Activated CD4-positive, alpha-beta T cell treated with anti-CD3 and anti-CD28 coated beads for 24 hours (primary cell): ENCODE measurements at places on chromosomes 1 and 21.

- no peak for DNase-seq
Measured at GRCh38 chr1:44640200-44640853, 34.0 kb downstream of the TMEM53 start.

- DNase-seq, result no peak
Measured at GRCh38 chr1:59230622-59231021, 66.3 kb upstream of the FGGY start.

- no peak for DNase-seq
Measured at GRCh38 chr1:198498881-198499280, 41.6 kb downstream of the ATP6V1G3 start.

- DNase-seq, result no peak
Measured at GRCh38 chr21:45875416-45875760, 106.2 kb upstream of the COL6A1 start.

DNA sequence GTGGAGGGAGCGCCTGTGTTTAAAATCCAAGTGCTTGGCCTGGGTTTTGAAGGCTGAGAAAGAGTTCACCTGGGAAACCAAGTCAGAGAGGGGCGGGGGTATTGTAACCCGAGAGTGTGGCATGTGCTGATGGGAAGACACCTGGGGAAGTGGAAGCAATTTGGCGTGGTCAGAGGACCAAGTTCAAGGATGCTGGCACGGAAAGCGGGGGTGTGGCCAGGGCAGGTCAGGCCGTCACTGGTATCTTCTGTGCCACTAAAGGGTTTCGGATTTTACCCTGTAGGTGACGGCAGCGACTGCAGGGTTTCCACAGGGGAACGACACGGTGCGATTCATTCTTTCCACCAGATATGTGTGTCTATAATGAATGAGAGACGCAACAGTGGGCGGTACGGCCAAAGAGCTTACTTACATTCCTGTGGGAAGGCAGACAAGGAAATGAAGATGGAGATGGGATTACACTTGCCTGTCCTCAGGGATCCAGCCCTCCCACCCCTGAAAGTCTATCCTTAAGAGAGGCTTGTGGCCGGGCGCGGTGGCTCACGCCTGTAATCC lies 31.3 kb downstream of the CA6 start:
- no peak for DNase-seq

DNA sequence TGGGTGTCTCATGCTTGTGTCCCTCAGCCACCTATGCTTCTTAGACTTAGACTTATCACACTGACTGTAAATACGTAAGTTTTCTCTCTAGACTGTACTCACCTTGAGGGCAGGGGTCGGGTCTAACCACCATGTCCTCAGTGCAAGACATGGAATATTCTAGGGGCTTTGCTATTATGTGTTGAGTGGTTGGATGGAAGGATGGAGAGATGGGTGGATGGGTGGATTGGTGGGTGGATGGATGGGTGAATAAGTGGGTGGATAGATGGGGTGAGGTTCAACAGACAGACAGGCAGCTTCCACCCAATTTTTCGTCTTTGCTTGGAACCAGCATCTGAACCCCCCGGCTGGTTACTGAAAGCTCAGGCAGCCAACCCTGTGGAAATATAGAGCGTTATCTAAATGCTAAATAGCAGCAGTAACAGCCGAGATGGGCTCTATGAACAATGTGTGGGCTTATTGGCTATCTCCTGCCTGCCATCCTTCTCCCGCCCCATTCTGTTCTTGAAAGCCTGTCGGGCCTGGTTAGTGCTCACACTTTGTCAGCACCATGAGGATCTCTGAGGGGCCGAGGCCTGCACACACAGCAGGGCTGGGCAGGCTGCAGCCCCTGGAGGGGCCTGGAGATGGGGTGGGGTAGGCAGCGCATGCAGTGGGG lies 130.7 kb downstream of the ACTL8 start:
- DNase-seq, result no peak

- DNase-seq, result no peak
Measured at GRCh38 chr21:15141261-15141970, 76.6 kb upstream of the NRIP1 start.

DNA sequence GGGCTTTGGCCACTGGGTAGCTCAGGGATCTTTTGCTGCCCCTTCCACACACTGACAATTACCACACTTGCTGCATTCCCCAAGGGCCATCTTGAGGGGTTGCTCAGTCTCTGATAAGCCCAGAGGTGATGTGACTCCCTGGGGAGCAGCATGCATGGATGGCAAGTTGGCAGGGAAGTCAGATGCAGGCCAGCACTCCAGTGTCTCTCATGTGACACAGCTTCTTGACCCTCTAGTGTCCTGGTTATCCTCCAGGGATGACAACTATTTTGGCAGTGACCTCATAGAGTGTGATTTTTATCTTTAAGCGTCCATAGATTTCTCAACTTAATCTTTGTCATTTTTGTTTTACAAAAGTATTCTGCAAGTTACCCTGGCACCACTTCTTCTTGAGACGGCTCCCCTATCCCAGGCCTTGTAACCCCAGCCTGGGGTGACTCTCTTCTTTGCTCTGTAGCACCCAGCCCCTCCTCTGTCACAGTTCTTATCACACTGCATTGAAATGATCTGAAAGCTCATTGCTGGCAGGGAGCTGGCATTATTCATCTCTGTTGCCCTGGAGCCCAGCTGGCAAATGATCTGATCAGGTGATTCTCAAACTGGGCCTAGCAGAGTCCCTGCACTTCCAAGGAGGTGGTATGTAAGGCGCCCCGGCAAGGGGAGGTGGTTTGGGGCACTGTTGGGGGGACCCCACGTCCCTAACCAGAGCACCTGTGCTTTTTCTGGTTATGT lies 72.6 kb downstream of the TENT5C start:
- DNase-seq, result no peak

- no peak for DNase-seq
Measured at GRCh38 chr1:94755675-94756074, 64.5 kb upstream of the SLC44A3 start.

- DNase-seq, result no peak
Measured at GRCh38 chr1:176888471-176889032, 276.0 kb downstream of the ASTN1 start.

DNA sequence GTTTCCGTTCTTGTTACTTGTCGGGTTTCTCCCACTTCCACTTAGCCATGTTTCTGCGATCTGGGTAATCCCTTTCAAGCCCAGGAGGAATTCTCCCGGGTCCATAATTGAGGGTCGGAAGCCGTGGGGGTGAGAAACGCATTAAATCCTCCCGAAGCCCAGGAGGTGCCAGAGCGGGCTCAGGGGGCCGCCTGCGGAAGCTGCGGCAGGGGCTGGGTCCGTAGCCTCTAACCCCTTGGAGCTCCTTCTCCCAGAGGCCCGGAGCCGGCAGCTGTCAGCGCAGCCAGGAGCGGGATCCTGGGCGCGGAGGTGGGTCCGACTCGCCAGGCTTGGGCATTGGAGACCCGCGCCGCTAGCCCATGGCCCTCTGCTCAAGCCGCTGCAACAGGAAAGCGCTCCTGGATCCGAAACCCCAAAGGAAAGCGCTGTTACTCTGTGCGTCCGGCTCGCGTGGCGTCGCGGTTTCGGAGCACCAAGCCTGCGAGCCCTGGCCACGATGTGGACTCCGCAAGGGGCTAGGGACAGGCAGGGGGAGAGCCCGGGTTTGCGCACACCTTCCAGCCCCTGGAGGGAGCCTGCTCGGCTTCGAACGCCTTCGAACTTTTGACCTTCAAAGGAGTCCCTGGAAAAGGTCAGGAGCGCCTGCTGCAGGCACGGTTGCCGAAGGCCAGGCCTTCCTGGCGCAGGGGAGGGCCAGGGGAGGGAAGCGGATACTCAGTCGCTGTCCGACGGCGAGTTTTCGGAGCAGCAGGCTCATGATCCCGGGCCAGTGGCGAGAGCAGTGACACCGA lies 1.7 kb upstream of the SIM2 start:
- no peak for DNase-seq

DNA sequence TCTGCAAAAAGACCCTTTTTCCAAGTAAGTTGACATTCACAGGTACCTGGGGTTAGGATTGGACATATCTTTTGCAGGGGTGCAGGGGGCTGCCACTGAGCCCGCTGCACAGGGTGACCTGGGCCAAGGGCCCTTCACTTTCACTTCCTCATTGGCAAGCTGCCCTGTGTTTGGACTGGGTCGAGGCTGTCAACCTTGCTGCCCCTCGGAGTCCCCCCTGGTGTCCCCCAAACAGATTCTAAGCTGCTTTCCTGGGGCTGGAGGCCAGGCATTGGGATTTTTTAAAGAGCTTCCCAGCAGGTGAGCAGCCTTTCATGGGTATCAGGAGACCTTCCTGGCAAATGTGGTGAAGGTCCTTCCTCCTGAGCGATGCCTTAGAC lies 7.9 kb upstream of the UMODL1 start:
- DNase-seq, result no peak

GRCh38 chr1:150890033-150890416 lies 3.1 kb downstream of the CTXND2 start:
- no peak for DNase-seq

- no peak for DNase-seq
Measured at GRCh38 chr1:231497629-231498152, 30.8 kb upstream of the TSNAX start.

DNA sequence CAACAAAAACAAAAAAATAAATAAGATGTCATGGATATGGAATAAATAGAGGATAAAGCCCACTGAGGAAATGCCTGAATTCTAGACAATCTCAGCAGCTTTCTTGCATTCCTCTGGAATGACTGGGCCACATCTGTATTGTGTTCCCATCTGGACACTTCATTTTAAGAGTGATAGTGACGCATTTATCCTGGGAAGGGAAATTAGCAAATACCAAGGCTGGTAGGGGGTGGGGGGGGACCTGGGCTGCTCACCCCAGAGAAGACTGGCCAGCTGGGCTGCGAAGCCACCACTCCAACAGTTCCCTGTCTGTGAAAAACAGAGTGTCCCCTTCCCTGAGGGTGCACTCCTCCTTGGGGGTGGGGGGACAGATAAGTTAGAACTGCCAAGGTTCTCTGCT lies 106.3 kb downstream of the HIVEP3 start:
- no peak for DNase-seq

- DNase-seq, result no peak
Measured at GRCh38 chr1:228079013-228079412, 3.5 kb upstream of the ARF1 start.

DNA sequence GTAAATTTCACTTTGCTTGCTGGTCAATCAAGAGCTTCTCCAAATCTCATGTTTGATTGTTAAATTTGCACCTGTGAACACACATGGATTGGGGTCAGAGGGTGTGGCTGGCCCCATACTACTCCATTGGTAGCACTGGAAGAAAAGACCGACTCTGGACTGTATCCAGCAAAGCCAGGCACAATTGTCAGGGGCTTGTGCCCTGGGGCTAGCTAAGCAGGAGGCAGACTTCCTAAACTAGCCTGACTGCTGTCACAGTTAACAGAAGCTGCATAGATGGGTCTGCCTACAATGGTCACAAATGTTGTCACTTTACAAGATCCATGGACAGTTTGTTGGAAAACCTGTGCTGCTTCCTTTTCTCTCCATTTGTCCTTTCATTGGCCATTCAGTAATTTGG lies 421.0 kb downstream of the DSCAM start:
- no peak for DNase-seq

DNA sequence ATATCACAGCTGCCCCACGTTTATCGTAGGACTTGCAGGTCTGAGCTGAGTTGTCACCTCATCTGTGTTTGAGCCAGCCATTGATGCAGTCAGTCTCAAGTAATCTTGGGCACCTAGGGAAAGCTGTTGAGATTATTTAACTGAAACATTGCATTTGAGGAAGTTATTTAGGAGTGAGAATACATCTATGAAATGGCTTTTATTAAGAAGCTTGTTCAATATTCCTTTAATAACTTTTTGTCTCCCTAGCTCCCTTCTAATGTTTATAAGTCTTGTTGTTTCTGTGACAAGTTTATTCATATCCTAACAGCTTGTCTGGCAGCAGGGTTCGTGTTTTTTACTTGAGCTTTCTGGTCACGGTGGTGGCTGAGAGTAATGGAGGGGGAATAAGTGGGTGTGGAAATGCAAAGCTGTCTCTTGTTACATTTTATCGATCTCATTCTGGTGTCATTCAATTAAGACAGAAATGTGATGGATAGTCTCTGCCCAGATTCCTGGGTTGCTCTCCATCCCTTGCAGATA lies 555.9 kb downstream of the USP25 start:
- DNase-seq, result no peak

- DNase-seq, result no peak
Measured at GRCh38 chr1:17671741-17672140, 83.4 kb upstream of the ACTL8 start.

GRCh38 chr1:150322310-150322709 lies 977 bp downstream of the PRPF3 start:
- DNase-seq, result peak; percentile 15

GRCh38 chr21:26632691-26633090 lies 59.6 kb upstream of the CYYR1 start:
- no peak for DNase-seq

DNA sequence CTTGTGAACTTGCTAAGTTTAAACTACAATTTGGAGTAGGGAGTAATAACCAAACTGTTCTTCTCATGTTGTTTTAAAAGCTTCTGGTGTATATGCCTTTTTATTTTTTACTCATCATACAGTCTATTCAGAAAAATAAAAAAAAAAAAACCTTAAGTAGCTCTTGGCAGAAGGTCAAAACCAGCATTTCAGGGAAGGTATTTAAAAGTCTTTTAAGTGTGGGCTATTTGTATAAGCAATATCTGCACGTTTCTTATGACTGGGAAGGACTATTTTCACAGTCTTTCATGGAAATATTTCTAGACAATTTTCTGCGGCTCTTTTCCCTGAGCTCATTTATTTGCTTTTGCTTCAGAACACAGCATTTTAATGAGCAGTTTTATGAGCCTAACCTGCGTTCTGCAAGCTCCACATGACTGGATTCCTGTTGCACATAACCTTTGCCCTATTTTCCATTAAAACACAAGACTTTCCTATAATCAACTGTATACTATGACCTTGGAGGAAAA lies 60.9 kb upstream of the C1orf105 start:
- no peak for DNase-seq

GRCh38 chr21:33840771-33841170 lies 74.8 kb downstream of the ATP5PO start:
- DNase-seq, result no peak

DNA sequence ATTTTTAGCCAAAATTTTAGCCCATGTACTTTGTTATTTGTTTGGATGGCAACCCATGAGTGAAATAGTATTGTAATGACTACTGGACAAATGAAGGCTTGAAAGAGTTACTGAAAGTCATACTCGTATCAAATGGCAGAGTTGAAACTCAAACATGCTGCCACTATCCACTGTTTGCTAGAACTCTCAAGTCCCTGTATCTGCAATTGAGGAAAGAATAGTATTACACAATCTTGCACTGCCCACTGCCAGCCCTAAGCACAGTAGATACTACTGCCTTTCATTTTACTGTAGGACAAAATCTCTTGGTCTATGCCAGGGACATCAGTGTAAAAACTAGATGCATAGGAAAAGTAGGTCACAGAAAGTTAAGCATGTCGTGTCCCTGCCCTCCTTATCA lies 581.1 kb upstream of the PLXNA2 start:
- no peak for DNase-seq

GRCh38 chr1:84379917-84380180 lies 18.4 kb upstream of the DNASE2B start:
- no peak for DNase-seq

DNA sequence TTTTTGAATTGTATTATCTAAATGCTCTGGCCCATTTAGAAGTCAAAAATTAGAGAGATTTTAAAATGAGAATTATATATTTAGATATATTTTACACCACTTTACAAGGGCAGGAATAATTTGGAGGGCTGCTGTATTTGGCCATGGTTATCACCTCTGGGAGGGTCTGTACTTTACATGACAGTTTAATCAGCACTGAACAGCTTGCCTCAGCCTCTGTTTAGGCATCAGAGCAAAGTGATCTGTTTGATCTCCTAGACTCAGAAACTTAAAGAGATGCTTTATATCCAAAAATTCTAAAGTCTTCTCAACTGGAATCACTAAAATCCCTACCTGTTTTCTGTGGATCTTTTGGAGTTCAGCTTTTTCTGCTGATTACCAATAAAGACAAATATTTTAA lies 5.4 kb upstream of the SPTA1 start:
- no peak for DNase-seq

- no peak for DNase-seq
Measured at GRCh38 chr1:194194724-194195123, 1008.3 kb upstream of the B3GALT2 start.
